ENCODE measurements at places on chromosomes 7 and 10.
A peak's percentile ranks its signal among the peaks of the same experiment; 100 is the strongest.

DNA sequence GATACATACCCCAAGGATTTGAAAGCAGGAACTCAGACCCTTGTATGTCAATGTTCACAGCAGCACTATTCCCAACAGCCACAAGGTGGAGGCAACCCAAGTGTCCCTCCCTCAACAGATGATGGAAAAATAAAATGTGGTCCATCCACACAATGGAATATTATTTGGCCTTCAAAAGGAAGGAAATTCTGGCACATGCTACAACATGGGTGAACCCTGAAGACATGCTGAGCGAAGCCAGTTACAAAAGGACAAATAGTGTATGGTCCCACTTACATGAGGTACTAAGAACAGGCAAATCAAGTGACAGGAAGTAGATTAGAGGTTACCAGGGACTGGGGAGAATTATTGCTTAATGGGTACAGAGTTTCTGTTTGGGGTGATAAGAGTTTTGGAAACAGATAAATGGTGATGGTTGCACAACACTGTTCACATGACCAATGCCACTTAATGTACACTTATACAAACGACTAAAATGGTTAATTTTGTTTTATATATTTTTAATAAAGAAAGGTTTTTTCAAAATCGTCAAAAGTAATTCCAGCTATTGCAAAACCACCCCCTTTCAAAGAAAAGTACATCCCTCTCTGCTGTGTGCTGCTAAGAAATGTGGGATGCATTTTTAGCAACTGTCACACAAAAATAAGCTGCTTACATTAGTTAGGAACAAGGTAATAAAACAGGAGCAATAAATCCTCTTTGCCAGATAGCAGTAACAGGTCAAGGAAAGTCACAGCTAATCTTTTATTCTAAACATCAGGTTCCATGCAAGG is 85.7 kb downstream of the GRB10 start:
- DNase-seq, result peak; percentile 24

- DNase-seq, result no peak
Measured at GRCh38 chr10:132310701-132311337, 3.1 kb upstream of the STK32C start.

GRCh38 chr7:106424476-106425016 is 139.8 kb upstream of the NAMPT start:
- DNase-seq, result no peak

- no peak for DNase-seq
Measured at GRCh38 chr7:111509288-111509687, 53.0 kb downstream of the IMMP2L start.

DNA sequence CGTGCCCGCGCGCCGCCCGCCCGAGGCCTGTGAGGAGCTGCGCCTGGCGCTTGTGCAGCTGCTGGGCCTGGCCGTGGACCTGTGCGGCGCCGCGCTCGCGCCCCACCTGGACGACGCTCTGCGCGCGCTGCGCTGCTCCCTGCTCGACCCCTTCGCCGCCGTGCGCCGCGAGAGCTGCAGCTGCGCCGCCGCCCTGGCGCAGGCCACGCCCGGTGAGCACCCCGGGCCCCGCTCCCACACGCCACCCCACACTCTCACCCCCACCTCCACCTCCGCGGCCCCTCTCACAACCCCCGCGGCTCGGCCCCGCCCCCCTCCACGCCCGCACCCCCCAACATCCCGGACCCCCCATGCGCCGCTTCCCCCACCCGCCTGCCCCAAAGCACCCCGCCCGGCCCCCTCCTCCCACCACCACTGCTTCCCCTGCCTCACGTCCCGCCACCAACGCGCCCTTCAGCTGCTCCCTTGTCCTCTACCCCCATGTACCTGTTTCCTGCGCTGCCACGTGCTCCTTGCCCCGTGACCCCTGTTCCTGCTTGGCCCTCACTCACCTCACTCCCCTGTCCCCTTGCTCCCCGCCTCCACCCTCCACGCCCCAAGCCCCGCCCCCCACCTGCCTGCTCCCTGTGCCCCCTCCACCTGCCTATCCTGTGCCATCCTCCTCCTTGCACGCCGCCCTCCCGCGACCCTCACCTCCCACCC is at the start of gene PRKAR1B:
Gene PRKAR1B, minus strand, starts transcription at position 178 of the 702 bp plus-strand sequence. CDS start 15,776 bp downstream, outside the sequence.
- DNase-seq, result peak; percentile 30

DNA sequence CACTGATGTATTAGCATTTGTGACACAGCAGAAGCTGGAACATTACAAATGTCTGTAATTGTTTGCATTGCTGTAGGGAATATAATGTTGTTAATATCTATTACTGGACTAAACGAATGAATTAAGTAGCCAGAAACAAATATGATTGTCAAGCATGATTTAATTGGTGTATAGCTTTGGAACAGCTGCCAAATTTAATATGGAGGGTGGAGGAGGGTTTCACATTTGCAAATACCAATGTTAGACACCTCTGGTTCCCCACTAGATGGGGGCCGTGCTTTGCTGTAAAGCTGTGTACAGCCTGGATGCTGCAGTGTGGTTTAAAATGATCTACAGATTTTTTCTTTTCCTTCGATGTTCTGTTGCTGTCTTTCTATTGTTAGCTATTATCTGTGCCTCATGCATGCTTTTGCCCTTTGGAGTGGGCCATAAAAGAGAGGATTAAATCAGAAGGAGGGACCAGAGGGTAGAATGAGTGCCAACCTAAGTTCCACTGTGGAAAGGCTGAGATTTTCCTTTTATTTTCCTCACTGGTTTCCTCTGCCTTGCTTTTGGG is 23.1 kb downstream of the DNAJB9 start:
- DNase-seq, result no peak

DNA sequence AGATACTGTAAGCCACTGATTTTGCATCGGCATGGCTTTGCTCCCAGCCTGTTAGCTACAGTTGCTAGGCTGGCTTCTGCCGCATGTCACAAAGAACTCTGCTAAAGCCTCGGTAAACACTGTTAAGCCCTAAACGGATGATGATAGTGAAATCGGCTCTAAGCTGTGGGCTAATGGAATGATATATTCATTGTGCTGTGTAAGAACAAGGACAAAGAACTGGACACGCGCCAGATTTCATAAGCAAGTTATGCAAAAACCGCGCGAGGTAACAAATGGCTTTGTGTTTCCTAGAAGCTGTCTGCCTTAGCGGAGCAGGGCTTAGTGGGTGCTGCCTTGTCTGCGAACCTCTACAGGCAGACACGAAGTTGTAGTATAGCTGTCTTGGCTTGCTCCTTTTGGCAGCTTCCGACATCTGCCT is 331.3 kb upstream of the COBL start:
- no peak for DNase-seq

DNA sequence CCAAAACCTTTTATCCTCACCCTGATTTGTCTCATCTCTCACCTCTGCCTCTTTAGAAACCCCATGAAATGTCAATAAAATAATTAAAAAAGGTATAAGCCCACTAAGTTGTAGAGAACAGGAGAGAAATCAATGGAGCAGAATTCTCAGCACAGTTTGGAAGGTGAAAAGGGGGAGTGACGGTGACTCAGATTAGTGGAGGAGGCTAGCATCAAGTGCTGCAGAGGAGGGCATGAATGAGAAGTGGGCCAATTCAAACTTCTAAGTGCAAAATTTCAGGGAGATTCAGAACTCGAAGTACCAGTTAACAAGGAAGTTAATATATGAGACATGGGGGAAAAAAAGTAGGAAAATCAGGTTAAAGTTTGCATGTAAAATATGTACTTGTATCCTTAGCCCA is 34.9 kb upstream of the ETV1 start:
- no peak for DNase-seq

GRCh38 chr10:99828464-99828863 is 46.0 kb downstream of the ABCC2 start:
- DNase-seq, result peak; percentile 3

GRCh38 chr7:5653661-5654060 is 127.8 kb downstream of the RNF216 start:
- DNase-seq, result no peak

GRCh38 chr10:84681781-84682180 is 353.4 kb downstream of the CCSER2 start:
- no peak for DNase-seq

DNA sequence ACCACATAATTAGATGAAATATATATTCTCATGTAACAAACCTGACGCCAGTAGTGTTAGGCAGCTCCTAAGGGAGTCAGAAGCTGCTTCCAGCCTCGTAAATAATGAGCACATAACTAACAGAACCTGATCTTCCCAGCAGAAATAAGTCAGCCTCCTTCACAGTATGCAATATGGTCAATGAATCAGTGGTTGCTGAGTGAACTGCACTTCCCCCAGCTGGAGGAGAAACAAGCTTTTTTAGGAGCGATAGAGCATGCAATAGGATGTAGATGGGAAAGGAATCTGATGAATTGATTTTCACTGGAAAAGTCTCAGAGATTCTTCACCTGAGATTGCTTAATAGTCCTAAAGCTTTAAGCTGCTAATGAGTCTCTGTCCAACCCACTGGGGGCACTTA is 337.2 kb upstream of the LRGUK start:
- no peak for DNase-seq

DNA sequence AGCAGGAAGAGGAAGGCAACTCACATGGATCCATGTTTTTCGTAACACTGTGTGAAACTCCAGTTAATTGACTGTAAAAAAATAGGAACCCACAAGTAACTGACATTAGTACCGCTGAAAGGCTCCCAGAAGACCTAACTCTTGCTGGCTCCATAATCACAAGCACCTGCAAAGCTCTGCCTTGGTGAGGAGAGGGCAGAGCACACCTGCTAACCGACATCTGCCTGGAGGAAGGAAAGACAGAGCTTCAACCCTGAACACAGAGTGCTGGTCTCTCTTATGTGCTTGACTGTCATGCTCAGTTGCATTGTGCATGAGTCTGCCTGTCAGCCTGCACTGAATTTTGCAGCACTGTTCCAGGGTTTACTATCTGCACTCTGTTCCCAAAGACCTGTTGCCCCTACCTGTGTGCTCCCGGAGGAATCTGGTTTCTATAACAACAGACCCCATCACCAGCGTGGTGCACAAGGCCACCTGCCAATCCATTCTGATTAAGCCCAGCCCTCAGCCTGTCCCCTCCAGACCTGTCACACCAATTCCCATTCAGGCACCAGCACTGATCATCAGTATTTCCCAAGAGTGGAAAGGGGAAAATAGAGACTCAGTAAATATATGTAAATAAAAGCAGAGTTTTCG is 63.1 kb upstream of the ANKRD1 start:
- no peak for DNase-seq

DNA sequence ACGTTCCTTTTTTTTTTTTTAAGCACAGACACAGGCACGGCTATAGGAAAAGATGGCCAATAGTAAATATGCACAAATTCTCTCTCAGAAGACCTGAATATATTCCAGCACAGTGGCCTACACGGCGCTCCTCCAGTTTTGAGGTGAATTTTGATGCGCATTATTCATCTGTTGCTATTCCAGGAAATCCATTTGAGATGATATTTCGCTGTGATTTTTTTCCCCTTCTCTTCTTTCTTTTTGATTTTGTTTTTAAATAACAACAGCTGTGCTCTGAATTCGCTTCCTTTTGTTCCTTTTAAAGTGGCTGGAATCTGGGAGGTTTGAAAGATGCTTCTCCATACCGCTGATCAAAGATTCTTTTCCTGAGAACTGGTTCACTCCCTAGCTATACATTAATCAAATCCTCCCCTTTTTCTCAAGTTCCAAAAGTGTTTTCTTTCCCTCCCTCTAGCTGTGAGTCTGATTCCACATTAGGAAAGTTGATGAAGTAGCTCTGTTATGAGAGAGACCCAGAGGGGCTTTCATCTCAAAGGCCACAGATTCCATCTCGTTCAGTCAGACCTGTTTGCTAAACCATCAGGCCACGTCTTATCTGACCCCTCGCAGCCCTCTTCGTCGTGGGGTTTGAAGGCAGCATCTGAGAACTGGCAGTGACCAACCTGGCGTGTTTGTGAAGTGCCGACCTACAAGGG is 602.7 kb upstream of the NRP1 start:
- no peak for DNase-seq

GRCh38 chr7:4226524-4226882 is 455.6 kb upstream of the FOXK1 start:
- DNase-seq, result no peak
